Ascending aorta (tissue), 2 donors: ENCODE measurements at places on chromosomes 12 and 14.

DNA sequence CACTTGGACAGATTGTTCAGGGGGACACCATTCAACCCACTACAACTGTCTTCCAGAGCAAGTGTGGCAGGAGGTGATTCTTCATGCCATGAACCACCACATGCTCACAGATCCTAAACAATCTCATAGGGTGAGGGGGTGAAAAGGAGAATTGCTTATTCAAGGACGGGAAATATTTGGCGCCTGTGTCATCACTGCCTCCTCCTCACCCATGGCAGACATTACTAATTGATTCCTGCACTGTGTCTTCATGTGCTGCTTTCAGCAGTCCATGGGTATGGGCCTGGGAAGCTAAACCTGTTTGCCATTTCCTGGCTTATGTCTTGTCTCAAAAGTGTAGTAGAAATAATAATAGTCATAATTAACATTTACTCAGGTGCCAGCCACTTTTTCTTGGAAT, 31.3 kb downstream of the MMAB start:
- DNase-seq, result no peak

- DNase-seq, result no peak
Observed at GRCh38 chr12:19893514-19893913, 454.2 kb downstream of the AEBP2 start.

GRCh38 chr12:98799146-98799810, 154.2 kb downstream of the APAF1 start:
- no peak for DNase-seq

GRCh38 chr12:131851741-131852550, 23.8 kb downstream of the MMP17 start:
- no peak for DNase-seq

DNA sequence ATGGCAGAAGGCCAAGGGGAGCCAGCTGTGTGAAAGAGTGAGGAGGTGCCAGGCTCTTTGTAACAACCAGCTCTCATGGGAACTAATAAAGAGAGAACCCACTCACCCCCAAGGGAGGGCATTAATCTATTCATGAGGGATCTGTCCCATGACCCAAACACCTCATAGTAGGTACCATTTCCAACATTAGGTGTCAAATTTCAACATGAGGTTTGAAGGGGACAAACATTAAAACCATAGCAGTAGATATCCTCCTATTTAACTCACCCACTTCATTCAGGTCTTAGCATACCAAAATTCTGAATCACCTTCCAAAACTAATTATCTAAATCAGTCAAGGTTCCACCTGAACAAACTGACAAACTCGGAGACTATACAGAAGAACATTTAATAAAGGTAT, 75.3 kb downstream of the PPFIA2 start:
- DNase-seq, result no peak

DNA sequence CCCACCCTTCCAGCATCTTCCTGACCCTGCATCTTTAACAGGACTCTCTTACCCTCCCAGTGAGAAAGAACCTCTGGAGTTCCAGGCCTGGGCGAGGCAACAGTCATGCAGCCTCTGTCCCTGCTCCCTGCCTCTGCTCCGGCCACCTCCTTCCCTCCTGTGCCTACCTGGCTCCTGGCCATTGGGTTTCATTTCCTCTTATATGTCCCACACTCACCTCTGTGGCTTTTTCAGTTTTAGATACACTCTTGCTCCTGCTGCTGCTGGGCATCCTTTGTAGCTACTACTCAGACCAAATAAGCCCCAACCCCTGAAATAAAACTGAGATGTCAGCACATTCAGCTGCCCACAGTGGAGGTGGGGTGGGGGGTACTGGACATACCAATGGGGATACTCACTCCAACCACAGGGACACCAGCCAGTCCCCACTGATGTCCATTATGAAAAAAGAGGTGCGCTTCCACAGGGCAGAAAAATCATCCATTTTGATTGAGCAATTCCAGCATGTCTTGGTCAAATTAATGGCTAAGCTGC, 99.1 kb upstream of the NRXN3 start:
- DNase-seq, result no peak
